ENCODE measurements at places on chromosomes 16 and 17. TPM values are rescaled to one million over a fixed set of nuclear protein-coding genes. Genes with fewer than 3 reads are reported as not detected.

TAC4 gene
- total RNA-seq = not detected

GRCh38 chr16:83420206-83420760, 387.5 kb upstream of the HSBP1 start:
- no peak overlapping the region for H3K4me3 ChIP-seq
- H3K27ac ChIP-seq = no peak overlapping the region
- no peaks in the 10 kb centered on the region for H3K36me3 ChIP-seq

- peaks cover 13% of the 10 kb centered on the region for H3K36me3 ChIP-seq
- H3K27me3 ChIP-seq = no peaks in the 10 kb centered on the region
- no peak for DNase-seq
- no peak overlapping the region for H3K27ac ChIP-seq
- no peak overlapping the region for H3K4me3 ChIP-seq
Observed at GRCh38 chr16:23577493-23577892, 18.6 kb downstream of the NDUFAB1 start.

- no peak overlapping the region for H3K4me3 ChIP-seq
- no peak for DNase-seq
- H3K27me3 ChIP-seq = no peaks in the 10 kb centered on the region
- H3K4me1 ChIP-seq = no peaks in the 10 kb centered on the region
Observed at GRCh38 chr16:8655184-8655717, 19.2 kb upstream of the ABAT start.

- no peak overlapping the region for H3K27ac ChIP-seq
- no peak for DNase-seq
- H3K36me3 ChIP-seq = no peaks in the 10 kb centered on the region
Observed at GRCh38 chr16:84813141-84813934, 6.4 kb upstream of the CRISPLD2 start.
